WTC11 (cell line): ENCODE measurements at places on chromosomes 12 and 14.

DNA sequence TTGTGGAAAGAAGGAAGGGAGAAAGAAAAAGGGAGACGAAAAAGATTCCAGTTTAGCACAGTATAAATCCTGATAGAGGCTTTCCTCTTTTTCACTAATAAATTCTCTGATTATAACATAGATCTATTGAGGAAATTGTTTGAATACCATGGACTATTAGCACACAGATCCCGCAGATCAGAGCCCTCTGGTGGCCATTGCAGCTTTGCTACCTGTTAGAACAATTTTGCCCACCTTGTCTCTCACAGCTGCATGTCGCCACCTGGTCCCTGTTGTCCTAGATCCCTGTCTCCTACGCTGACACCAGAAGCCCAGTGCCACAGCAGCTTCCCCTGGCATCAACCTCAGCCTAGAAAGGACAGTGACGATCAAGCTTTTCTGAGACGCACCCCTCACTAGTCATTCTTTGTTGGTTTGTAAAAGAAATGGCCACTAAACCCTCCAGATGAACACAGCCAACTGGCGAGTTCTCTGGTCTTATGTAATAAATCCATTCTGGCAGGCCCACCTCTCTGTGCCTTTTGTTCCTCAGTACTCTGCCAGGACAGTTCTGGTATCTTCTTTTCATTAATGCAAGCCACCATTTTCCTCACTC, 9.9 kb downstream of the GPHB5 start:
- DNase-seq, result peak; percentile 62

- no peak for DNase-seq
Observed at GRCh38 chr12:53722450-53723041, 4.7 kb downstream of the CALCOCO1 start.

- DNase-seq, result peak; percentile 13
Observed at GRCh38 chr14:104926619-104927431, 2.1 kb downstream of the PLD4 start.

- no peak for DNase-seq
Observed at GRCh38 chr12:113837528-113838296, 128.4 kb downstream of the RBM19 start.

DNA sequence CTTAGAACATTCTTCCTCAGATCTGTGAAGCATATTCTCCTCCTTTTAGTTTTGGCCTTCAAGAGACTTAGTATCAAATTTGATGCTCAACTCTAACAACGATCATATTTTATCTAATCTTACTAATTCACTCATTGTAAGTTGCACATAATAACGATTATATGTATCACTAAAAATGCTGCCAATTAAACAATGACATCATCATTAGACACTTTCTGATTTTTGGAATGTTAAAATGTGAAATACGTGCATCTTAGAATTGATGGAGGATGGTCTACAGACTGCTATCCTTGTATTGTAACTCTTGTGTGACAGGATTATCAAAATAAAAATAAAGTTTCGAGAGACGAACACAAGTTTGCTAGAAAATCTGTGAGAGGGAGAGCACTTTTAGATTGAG, 311.0 kb downstream of the NELL2 start:
- DNase-seq, result no peak

DNA sequence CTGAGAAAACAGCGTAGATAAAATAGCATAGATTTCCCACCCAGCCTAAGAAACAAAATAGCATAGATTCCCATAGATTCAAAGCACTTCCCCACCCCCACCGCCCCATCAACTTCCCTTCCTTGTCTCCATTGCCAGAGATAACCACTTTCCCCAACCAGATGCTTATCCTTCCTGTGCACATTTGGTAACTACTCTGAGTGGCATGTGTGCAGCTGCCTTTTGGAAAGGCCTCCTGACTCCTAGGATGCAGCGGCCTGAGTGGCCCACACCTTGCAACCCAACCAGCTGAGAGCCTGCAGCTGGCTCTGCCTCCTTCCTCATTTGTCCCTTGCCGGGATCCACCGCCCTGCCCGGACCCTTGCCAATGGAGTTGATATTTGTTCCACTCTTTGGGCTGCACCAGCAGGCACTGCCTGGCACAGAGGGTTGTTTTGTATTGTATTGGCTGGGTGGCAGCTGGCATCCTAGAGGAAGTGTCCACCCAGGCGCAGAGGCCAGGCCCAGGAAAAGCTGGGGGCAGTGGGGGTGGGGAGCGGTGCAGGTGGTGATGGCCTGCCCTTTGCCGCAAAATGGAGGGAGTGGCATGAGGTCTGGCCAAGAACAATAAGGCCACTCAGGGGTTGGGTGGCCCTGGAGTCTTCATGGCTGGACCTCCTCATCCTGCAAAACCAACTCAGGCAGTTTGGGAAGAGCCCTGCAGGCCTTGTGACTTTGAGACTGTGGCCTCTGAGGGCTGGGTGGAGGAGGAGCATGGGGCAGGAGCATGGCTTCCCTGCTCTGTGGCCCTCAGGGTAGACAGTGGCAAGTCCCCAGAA, 4.9 kb downstream of the SLC48A1 start:
- DNase-seq, result no peak

DNA sequence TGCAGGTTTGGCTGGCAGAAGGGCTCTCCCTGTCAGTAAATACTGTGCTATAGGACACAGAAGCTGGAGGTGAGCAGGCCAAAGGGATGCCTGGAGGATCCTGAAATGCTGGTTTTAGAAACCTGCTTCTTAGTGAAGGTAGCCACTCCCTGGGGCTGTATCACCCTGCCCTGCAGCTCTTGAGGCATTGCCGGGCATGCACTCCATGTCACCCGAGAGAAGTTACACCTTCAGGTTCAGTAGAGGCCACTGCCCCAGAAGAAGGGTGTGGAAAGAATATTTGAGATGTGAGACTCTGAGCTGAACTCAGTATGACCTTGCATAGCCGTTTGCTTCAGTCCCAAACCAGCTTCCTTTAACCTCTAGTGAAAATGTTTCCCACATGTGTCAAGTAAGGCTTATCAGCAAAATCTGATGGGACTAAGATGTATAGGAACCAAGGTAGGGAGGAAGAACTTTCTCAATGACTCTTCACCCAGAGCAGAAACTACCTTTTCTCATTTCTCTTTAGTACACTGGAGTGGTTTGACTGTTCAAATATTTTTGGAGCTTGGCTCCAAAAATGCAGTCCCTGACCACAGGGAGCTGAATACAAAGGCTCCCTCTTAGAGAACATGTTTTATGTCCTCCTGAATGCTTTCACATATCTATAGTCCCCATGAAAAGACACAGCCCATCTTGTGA, 164.5 kb upstream of the DYRK2 start:
- DNase-seq, result no peak

DNA sequence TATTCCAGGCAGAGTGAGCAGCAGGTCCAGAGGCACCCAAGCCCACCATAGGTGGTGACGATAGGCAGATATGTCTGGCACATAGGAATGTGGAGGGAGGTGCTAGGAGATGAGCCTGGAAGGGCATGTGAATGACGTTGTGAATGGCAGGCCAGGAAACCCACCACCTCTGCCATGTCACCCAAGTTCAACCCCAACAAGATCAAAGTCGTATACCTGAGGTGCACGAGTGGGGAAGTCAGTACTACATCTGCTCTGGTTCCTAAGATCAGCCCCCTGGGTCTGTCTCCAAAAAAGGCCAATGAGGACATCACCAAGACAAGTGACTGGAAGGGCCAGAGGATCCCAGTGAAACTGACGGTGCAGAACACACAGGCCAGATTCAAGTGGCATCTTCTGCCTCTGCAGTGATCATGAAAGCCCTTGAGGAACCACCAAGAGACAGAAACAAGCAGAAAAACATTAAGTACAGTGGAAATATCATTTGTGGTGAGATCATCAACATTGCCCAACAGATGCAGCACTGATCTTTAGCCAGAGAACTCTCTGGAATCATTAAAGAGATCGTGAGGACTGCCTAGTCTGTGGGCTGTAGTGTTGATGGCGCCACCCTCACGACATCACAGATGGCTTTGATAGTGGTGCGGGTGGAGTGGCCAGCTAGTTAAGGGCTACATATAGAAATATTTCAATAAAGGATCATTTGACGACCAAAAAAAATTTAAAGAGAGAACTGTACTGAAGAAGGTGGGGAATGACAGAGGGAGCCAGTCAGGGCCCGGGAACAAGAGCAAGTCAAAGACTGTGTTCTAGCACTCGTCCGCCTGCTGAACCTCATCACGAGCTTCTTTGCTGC, 99.7 kb downstream of the ZFP36L1 start:
- no peak for DNase-seq

- DNase-seq, result no peak
Observed at GRCh38 chr12:49942921-49943624, 7.5 kb upstream of the AQP2 start.

DNA sequence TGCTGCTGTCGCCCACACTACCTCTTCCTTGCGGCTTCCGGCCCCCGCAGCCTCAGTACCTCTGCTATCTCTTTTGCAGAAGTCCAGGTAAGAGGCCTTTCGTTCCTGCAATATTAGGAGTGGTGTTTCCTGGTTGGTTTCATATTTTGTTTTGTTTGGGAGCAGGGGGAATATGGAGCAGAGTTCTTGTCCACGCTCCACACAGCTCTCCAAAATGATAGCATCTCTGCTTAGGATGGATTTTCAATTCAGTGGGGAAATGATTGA, 768 bp downstream of the OXA1L start:
- no peak for DNase-seq

DNA sequence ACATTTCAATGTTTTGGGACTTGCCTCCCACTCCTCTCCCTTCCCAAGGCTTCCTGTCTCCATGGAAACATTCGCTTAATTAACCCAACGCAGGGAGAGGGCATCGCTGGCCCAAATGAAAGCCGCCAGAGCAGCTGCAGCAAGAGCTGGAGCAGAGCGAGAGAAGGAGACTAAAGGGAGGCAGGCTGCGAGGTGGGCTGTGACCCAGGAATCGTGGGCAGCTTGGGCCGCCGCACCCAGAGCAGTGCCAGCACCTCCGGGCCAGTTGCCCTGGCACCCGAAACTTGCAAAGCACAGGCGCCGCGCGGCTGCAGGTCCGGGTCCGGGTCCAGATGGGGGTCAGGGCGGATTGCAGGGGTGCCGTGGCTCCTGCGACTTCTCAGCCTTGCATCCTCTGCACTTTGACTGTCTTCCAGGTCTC, 43.5 kb upstream of the PTPRQ start:
- DNase-seq, result peak; percentile 15

DNA sequence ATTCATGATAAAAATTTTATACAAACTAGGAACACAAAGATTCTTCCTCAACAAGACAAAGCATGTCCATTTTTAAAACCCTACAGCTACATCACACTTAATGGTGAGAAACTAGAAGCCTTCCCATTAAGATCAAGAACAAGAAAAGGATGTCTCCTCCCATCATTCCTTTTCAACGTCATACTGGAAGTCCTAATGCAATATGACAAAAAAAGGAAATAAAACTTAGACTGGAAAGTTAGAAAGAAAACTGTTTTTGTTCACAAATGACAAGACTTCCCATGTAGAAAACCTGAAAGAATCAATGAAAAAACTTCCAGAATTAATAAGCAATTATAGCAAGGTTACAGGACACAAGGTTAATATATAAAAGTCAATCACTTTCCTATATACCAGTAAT, 82.5 kb downstream of the NUMB start:
- DNase-seq, result no peak

- DNase-seq, result peak; percentile 27
Observed at GRCh38 chr14:106491851-106492250, 965.5 kb downstream of the TMEM121 start.

DNA sequence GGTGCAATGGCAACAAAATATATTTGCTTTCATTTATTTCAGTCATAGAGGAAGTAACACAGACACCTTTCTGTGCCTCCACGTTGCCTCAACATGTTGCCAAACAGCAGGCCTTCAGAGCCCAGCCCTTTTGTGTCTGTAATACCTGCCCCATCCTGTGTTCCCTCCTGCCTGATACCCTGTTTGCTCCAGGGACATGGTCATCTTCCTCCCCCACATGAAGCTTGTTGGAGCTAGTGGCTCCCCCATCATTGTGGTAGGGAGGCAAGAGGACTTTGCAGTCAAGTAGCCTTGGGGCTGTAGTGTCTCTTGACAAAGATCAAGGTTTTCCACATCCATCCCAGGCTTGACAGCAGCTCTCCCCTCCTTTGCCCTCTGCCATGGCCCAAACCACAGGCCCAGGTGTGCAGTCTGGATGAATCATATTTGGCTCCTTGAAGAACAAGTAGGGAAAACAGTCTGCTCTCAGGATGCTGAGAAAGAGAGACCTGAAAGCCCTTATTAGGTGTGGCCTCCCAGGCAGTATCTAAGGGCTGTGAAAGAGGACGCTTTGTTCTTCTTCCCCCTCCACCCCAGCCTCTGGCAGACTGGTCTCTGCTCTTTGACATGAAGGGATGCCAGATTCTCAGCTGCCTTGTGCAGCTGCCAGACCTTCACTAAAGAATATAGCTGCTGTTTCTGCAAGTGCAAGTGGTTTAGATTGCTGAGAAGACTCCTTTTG, 329.0 kb downstream of the C12orf75 start:
- no peak for DNase-seq

- DNase-seq, result peak; percentile 74
Observed at GRCh38 chr14:100304825-100305323, 1.4 kb downstream of the SLC25A29 start.

DNA sequence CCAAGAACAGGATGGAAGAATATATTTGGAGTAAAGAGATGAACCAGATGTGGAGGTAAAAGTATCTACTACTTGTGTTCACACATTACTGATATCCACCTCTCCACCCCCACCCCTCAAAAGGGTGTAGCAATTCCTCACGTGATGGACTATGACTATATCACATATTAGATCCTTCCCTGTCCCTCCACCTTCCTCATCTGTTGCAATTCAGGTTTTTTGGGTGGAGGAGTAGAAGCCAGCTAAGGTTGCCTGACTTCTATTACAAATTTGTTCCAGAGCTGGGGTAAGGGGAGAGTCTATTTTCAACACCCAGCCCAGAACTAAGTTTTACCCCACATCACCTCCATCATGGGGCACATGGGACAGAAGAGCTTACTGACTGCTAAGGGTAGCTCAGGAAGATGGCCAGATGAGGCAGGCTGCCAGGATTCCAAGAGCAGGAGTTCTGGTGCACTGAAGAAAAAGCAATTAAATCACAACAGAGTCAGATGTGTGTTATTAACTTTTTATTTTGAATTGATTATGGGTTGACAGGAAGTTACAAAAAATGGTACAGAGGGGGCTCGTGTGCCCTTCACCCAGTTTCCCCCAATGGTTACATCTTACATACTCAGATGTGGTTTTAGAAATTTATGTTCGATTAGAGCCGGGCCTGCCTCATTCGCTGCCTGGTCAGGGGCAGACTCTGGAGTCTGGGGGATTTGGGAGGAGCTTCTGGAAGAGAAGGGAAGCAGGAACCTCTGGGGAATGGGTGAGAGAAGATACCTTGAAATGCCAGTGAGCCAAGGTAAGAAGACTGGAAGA, 2.1 kb downstream of the RNASE13 start:
- no peak for DNase-seq

- DNase-seq, result peak; percentile 77
Observed at GRCh38 chr12:4164559-4165558, 108.7 kb upstream of the CCND2 start.

GRCh38 chr14:95222870-95223398, 65.6 kb upstream of the DICER1 start:
- DNase-seq, result no peak

GRCh38 chr14:38989922-38990546, 113.0 kb downstream of the SEC23A start:
- DNase-seq, result no peak

DNA sequence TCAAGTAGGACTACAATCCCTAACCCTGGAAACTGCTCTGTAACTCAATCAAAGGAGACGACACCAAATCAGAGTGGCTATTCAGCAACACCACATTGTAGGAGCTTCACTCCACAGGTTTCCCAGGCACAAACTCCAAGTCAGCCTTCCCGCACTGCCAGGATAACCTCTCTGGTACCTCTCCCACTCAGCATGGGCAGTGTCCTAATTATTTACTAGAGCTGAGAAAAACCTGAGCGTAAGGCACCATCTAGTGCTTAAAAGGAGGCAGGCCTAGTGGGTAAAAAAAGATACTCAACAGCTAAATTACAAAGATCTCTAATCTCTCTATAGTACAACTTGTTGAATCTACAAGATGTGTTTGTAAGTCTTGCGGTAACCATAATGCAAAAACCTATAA, 36.1 kb downstream of the PARP11 start:
- DNase-seq, result no peak
